ENCODE measurements at places on chromosomes 3 and 15.

DNA sequence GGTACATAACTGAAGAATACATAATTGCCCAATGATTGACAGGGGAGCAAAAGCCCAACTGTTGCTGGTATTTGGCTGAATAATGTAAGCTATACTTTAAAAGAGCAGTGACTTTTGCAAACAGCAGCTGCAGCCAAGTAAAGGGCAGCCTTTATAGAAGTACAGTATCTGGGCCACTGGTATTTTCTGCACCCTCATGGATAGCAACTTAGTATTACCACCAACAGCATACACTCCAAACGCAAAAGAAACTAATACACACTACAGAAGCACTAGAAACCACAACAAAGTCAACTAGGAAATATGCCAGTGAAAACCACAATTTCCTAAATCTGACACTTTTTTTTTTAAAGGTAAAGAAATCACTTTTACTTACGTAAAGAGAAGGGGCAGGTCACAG, 206.1 kb downstream of the TIGIT start:
- DNase-seq, result peak; percentile 43

- peak; percentile 88 for DNase-seq
These were observed 1.3 kb downstream of the TNK2 start for GRCh38 chr3:195906865-195907683.

GRCh38 chr3:29972320-29972993, 633.9 kb upstream of the TGFBR2 start:
- no peak for DNase-seq

DNA sequence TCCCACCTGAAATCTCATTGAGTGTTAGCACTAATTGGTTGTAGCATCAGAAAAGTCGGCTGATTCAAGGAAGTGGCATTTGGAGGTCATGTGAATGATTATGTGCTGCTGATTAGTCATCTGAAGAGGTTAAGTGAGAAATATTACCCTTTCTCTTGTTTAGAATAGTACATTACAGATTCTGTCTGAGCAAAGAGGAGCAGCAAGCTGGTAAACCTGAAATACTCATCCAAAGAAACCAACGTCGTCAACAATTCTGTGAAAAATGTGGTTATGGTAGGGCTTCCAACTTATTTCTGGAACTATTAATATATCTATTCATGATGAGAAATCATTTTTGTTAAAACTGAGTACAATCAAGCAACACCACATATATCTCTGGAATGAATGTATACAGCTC, 1024.9 kb downstream of the TUSC7 start:
- DNase-seq, result no peak

GRCh38 chr3:133191818-133192217, 153.6 kb downstream of the TMEM108 start:
- DNase-seq, result no peak

DNA sequence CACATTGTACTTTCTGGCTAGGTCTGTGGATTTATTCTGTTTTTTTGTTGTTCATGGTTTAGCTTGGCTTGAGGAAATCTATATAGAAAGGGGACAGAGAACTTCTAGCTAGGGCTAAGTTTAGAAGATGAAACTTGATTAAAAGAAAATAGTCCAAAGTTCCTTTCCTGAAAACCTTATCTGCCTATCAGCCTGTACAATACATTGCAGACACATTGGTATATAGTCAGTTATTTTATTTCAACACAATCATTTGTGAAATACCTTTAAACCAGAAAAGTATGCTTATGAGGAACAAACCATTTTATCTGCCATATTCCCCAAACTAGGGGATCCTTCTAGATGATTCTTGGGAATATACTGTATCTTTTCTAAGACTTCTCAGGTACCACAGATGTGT, 147.3 kb upstream of the CGNL1 start:
- DNase-seq, result no peak

DNA sequence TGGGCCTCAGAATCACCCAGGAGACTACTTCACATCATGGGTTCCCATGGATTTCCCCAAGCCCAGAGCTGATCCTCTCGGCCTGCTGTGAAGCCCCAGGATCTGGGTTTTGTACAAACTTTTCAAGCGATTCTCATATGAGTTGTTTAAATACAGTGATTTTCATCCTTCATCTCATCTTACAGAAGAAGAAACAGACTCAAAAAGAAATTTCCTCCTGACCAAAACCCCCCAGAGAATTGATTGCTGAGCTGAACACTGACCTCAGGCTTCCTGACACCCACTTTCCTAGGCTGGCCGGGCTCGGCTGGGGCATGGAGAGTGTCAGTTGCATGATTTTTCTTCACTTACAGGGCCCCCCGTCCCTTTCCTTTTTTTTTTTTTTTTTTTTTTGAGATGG, 60.3 kb downstream of the BDH1 start:
- DNase-seq, result no peak

DNA sequence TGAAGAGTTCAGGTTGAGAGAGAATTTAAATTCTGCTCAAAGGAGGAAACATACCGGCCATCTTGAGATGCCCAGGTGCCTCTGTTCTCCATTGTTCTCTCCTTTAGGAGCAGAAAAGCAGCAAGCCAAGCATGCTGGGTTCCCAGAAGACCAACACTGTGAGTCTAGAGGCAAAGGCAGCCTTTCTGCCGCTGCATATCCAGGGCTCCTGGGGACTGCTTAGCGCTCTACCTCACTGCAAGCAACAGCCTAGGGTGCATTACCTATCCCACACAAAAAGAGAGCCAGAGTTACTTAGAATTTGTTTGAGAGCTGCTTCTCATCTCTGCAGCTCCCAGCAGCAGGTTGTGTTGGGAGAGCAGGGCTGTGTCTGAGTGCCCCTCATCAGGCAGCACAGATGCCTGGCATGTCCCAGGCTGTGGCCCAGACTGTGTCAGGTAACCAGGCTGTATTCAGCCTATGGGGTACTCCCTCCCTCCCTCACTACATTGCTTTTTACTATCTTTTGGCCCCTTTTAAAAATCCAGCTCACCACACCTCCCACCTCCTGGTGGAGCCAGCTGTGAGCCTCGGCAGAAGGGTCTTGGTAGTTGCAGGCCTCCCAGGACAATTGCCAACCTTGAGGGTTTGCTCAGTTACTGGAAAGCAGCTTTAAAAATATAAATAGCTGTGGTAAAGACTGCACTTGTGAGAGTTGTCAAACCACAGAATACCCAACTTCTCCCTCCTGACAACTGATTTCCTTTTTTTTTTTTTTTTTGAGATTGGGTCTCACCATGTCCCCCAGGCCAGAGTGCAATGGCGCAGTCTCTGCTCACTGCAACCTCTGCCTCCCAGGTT, 30.2 kb downstream of the BCL2L10 start:
- peak; percentile 19 for DNase-seq

GRCh38 chr3:127449486-127450212, 140.9 kb downstream of the TPRA1 start:
- no peak for DNase-seq

DNA sequence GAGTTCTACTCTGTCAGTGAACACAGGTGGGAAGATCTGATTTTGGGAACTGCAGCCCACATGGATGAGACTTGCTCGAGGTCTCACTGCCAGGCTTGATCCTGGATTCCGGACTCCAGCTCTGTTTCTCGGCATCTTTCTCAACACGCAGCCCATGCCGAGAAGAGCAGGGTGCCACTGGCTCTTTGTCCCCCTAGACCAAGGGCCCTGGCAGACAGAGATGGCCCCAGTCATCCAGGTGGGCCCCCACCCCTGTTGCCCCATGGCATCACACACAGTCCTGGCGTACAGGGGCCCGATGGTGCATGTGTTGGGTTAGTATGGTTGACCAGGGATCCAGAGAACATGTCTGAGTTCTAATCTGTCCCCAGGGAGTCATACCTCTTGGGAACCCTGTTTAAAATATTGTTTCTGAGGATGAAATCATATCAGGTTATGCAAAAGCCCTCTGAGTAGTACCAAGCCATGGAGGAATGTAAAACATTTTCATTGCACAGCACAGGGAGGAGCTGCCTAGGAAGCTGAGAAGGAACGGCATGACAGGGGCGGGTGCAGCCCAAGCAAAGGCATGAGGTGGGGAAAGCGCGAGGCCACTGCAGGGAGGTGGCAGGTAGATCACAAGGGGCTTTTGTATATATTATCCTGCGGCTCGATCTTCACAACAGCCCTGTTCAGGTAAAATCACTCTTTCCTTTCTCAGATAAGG, 320.6 kb downstream of the UACA start:
- no peak for DNase-seq

DNA sequence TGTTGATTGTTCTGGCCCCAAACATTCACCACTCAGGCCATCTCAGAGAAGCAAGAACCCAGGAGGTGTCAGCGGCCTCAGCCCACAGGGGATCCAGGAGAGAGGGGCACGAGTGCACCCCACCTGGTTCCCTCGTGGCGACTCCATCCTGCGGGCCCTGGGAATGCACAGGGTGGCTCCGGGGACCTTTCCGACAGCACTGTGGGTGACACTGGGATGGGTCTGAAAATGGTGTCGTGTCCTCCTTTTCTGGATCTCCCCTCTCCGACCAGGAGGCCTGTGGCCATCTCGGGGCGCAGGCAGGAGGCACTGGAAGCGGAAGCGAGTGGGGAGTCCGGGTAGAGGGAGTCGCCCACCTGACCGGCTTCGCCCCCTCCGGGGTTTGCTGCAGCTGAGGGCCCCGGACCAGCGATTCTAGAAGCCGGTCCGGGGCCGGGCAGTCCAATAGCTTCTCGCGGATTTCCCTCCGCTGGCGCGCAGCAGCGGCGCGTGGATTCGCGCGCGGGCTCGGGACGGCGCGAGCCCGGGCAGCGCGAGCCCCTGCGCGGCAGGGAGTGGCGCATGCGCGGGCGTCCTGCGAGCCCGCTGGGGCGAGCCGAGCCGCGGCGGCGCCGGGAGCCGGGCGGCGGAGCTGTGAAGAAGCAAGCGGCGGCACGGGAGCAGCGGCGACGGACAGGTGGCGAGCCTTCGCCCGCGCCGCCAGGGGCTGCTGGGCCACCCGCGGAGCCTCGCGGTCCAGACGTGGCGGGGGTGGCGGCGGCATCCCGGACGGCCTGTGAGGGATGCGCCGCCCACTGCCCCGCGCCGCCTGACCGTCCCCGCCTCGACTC, at the start of gene DOCK3:
TSS of gene DOCK3 (plus strand) at position 579 of the 830 bp plus-strand sequence. CDS start 337 bp downstream, outside the sequence.
- peak; percentile 61 for DNase-seq

DNA sequence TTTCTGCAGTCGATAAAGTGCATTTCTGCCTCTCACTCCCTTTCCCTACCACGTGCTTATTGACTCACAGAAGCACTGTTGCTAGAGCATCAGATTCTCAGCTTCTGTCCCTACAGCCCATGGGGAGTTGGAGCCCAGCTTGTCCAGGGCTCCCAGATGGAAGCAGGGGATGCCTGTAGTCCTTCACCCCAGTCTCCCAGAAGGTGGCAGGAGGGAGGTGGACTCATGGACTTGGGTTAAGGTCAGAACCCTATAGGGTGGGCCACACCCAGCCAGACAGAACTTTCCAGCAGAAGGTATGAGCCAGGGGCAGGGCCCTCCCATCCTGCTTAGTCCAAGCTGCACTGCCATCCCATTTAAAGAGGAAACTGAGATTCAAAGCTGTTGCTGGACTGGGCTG, 33.1 kb upstream of the SEMA3F start:
- no peak for DNase-seq

DNA sequence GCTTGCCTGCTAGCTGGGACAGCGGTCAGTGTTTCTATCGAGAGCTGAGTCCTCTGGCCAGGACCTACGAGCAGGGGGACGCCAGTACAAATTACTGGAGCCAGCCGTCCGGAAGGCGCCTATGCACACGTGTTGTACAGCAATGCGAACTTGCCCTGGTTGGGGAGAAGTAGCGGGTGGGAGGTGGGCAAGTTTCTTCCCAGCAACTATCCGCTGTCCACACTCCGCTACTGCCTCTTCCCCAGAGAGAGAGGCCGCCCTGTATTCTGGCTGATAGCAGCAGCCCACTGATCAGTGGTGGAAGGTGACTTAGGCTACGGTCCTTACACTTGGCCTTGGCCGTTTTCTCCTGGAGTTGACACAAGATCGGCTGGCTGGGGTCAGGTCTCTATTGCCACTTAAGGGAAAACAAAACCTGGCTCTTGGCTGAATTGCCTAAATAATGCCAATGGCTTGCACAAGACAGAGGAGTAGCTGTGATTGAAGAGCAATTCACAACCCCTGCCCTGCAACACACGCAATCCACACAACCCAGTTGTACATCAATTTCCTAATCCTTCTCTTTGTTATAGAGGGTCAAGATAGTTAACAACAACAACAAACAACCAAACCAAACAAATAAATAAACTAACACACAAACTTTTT, 12.8 kb upstream of the SHC4 start:
- no peak for DNase-seq

DNA sequence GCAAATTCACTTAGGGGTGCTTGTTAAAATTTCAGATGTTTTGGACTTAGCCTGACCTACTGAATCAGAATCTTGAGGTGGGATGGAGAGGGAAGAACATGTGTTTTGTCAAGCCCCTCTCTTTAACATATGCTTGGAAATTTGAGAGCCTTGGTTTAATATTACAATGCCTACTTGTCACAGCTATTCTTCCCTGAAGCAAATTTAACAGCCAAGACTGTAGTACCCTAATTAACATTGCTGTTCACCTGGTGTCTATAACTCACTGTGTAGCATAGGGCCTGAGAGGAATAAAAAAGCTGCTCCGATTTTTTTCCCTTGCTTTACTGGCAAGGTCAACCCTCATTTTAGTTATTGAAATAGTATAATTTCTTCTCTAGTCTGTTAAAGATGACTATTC, 880.1 kb downstream of the CADM2 start:
- DNase-seq, result no peak

DNA sequence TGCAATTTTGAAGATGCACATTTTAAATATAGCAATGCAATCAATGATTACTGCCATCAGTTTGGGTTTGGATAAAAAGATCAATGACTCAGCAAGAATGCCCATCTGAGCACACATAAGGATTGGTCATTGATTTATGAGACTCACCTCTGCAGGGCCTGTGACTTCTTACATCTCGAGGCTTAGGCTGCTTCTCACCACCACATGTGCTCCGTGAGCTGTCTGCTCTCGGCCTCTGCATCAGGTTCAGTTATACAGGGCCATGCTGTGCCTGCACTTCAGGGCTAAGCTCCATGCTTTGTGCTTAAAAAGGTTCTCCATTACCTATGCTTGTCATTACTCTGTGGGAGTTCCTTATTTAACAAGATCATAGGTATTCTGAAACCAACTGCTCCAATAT, 887.5 kb downstream of the DIPK2A start:
- no peak for DNase-seq

DNA sequence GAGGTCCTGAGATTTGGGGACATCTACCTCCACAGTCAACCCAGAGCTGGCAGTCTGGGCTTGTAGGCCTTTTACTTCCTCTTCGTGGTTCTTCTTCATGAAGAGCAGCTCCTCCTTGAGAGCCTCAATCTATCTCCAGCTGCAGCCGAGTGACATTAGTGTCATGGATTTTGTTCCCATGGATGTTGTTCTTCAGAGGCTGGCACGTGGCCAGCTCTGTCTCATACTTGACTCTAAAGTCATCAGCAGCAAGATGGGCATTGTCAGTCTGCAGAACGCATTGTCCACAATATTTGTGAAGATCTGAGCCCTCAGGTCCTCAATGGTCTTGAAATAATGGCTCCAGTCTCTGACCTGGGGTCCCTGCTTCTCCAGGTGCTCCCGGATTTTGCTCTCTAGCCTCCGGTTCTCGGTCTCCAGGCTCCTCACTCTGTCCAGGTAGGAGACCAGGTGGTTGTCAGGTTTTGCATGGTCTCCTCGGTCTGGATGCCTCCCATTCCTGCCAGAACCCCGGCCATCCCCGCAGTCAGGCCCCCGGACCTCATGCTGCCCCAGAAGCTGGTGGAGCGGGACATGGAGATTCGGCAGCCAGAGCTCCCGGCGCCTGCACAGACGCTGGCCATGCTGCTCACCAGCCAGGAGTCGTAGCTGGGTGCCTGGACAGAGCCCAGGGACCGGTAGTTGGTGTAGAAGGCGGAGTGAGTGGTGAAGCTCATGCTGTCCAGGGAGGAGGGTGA, 3.4 kb upstream of the CCNL1 start:
- no peak for DNase-seq
